ENCODE measurements at places on chromosomes 6 and 20. TPM values are rescaled to one million over a fixed set of nuclear protein-coding genes. Genes with fewer than 3 reads are reported as not detected.

Gene ZC3H12D
- polyA plus RNA-seq = 0.29 TPM

Gene DDO
- not detected for polyA plus RNA-seq

Gene OOEP
- not detected for polyA plus RNA-seq

Gene HSPA12B
- 1.2 TPM for polyA plus RNA-seq

DNA sequence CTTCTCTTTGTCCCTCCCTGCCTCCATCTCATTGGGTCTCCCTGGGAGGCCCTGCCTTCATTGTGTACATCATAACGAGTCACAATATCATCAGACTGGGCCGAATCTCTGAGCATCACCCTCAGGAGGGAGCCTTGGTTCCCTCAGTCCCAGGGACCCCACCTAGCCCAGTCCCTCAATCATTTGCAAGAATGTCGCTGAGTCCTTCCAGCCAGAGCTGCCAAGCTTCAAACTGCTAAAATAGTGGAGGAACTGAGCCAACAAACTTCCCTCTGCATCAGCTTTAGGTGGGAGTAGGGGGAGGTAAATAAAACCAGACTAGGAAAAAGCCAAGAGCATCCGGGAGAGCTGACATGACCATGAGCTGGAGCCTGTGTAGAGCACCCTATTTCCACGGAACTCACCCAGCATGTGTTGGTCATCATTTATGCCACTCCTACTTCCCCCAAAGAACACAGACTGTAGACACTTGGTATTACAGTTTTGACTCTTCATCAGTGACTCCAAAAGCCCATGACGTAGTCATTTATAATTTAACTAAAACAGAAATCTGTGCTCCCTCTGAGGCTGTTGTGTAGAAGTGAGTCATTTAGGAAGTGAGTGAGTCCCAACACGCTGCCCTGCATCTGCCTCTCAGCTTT is 28.8 kb upstream of the IL17A start:
- H3K27ac ChIP-seq = no peak overlapping the region
- H3K27me3 ChIP-seq = no peaks in the 10 kb centered on the region
- no peaks in the 10 kb centered on the region for H3K4me1 ChIP-seq
- H3K36me3 ChIP-seq = no peaks in the 10 kb centered on the region

- no peak overlapping the region for H3K4me3 ChIP-seq
- no peaks in the 10 kb centered on the region for H3K36me3 ChIP-seq
- H3K27me3 ChIP-seq = no peaks in the 10 kb centered on the region
- H3K27ac ChIP-seq = no peak overlapping the region
These were observed 53.3 kb upstream of the TMEM181 start for GRCh38 chr6:158506601-158507000.

DNA sequence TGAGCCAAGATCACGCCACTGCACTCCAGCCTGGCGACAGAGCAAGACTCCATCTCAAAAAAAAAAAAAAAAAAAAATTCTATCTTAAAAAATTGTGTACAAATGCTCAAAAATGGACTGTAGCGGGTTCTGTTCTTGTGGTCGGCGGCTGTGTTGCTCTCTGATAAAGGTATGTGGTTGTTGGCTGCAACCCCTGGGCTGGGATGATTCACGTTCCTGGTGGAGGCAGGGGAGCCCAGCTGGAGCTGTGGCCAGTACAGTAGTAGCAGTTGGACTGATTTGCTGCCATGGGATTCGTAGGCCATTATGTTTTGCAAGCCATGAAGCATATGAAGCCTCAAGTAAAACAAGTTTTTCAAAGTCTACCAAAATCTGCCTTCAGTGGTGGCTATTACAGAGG is 22.3 kb downstream of the MDN1 start:
- no peak overlapping the region for H3K27ac ChIP-seq
- H3K4me1 ChIP-seq = no peaks in the 10 kb centered on the region
- no peaks in the 10 kb centered on the region for H3K27me3 ChIP-seq
- H3K36me3 ChIP-seq = peaks cover 2% of the 10 kb centered on the region
- no peak overlapping the region for H3K4me3 ChIP-seq

- no peak overlapping the region for H3K27ac ChIP-seq
- H3K4me1 ChIP-seq = no peaks in the 10 kb centered on the region
- no peak for DNase-seq
- H3K36me3 ChIP-seq = peaks cover 17% of the 10 kb centered on the region
- H3K27me3 ChIP-seq = no peaks in the 10 kb centered on the region
These were observed 33.8 kb upstream of the MRPS10 start for GRCh38 chr6:42251500-42251899.

DNA sequence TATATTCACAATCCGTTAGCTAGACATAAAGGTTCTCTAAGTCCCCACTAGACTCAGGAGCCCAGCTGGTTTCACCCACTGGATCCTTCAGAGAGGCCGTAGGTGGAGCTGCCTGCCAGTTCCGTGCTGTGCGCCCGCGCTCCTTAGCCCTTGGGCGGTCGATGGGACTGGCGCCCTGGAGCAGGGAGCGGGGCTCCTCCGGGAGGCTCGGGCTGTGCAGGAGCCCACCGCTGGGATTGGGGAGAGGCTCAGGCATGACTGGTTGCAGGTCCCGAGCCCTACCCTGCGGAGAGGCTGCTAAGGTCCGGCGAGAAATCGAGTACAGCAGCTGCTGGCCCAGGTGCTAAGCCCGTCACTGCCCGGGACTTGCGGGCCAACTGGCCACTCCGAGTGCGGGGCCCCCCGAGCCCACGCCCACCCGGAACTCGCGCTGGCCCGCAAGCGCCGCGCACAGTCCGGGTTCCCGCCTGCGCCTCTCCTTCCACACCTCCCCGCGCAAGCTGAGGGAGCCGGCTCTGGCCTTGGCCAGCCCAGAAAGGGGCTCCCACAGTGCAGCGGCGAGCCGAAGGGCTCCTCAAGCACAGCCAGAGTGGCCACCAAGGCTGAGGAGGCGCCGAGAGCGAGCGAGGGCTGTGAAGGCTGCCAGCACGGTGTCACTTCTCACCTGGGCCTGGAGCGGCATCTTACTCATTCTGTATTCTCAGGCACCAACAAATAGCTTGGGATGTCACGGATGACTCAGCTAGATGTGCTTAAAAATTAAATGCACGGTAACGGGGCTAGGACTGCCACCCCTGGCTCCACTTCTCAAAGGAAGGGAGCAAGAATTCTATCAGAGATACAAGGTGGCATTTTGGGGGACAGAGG is 44.1 kb downstream of the IRF4 start:
- H3K27ac ChIP-seq = no peak overlapping the region
- H3K4me3 ChIP-seq = no peak overlapping the region
- no peak for DNase-seq
- H3K27me3 ChIP-seq = no peaks in the 10 kb centered on the region

GRCh38 chr6:15510536-15511247 is 152.1 kb downstream of the DTNBP1 start:
- H3K4me3 ChIP-seq = no peak overlapping the region
- H3K27me3 ChIP-seq = no peaks in the 10 kb centered on the region
- peaks cover 15% of the 10 kb centered on the region for H3K36me3 ChIP-seq
- no peak for DNase-seq

GRCh38 chr6:168962886-168963285 is 290.8 kb downstream of the THBS2 start:
- no peak for DNase-seq
- no peaks in the 10 kb centered on the region for H3K4me1 ChIP-seq
- no peak overlapping the region for H3K4me3 ChIP-seq
- H3K27ac ChIP-seq = no peak overlapping the region
- H3K27me3 ChIP-seq = no peaks in the 10 kb centered on the region

- no peaks in the 10 kb centered on the region for H3K36me3 ChIP-seq
- peaks cover 29% of the 10 kb centered on the region for H3K4me1 ChIP-seq
- no peaks in the 10 kb centered on the region for H3K27me3 ChIP-seq
- H3K27ac ChIP-seq = no peak overlapping the region
- no peak overlapping the region for H3K4me3 ChIP-seq
These were observed 5.9 kb upstream of the TUBB1 start for GRCh38 chr20:59013031-59013951.

DNA sequence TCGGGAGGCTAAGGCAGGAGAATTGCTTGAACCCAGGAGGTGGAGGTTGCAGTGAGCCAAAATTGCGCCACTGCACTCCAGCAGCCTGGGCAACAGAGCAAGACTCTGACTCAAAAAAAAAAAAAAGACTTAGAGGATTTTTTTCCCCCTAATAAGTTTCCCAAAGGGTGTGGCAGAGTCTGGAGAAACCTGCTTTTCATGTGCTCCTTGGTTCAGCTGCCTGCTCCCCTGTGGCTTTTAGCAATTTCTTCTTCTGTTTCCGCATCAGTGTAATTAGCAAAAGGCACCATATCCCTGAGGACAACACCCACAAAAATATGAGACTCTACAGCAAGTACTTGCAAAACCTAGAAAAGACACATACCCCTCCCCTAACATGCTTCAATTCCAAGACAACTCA is 28.6 kb upstream of the ZNF133 start:
- no peaks in the 10 kb centered on the region for H3K27me3 ChIP-seq
- no peaks in the 10 kb centered on the region for H3K36me3 ChIP-seq
- no peak overlapping the region for H3K4me3 ChIP-seq
- no peak for DNase-seq

DNA sequence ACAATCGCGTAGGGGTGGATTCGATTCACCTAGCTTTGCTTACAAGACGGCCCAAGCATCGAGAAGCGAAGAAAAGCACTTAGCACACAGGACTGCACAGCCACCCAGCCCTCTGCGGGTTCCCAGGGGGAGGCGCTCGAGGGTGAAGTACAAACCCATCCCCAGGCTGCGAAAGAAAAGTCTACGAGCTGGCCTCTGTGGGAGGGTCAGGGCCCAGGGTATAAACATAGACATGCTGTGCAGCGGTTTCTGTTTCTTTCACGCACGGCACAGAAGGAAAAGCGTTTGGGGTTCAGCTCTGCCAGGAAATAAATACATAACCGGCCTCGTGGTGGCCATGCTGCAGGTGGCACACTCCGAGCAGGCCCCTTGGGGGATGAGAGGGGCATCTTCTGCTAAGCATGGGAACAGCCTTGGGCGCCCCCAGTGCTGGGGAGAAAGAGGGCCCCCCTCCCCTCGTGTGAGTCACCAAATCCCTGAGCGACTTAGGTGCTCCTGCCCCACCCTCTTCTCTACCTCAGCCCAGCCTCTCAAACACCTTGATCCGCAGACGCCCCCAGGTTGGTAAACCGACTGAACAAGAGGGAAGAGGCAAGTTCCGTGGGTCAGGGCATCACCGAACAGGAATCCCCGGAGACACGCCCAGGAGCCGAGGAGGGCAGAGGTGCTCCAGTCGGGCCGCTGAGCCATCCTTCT is 91.6 kb upstream of the RIPOR2 start:
- H3K27ac ChIP-seq = no peak overlapping the region
- H3K36me3 ChIP-seq = no peaks in the 10 kb centered on the region
- H3K4me1 ChIP-seq = no peaks in the 10 kb centered on the region
- DNase-seq = no peak
- H3K4me3 ChIP-seq = no peak overlapping the region
- H3K27me3 ChIP-seq = no peaks in the 10 kb centered on the region

DNA sequence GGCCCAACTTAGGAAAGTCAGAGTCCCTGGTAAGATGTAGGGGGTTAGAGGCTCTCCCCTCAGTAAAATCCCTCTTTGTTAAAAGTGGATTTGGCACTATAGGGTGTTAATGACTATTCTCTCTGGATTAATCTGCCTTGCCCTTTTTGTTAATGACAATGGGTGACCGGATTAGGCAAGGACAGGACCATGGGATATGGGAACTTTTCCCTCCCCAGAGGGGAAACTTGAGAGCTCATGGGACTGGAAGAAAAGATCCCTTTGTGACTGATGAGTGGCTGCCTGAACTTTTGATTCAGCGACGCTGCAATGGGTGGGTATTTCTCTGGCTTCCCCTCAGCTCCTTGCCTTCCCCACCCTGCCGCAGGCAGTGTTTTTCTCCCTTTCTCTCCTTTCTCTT is 12.2 kb upstream of the TAAR9 start:
- H3K27ac ChIP-seq = no peak overlapping the region
- DNase-seq = no peak
- H3K4me1 ChIP-seq = no peaks in the 10 kb centered on the region
- H3K36me3 ChIP-seq = no peaks in the 10 kb centered on the region
- H3K27me3 ChIP-seq = no peaks in the 10 kb centered on the region

- H3K36me3 ChIP-seq = no peaks in the 10 kb centered on the region
- no peaks in the 10 kb centered on the region for H3K27me3 ChIP-seq
- no peaks in the 10 kb centered on the region for H3K4me1 ChIP-seq
- no peak overlapping the region for H3K4me3 ChIP-seq
- DNase-seq = peak; percentile 94
- H3K27ac ChIP-seq = no peak overlapping the region
These were observed 183.7 kb upstream of the JAG1 start for GRCh38 chr20:10857352-10858070.

- H3K27me3 ChIP-seq = no peaks in the 10 kb centered on the region
- DNase-seq = no peak
- no peak overlapping the region for H3K27ac ChIP-seq
- H3K4me1 ChIP-seq = no peaks in the 10 kb centered on the region
These were observed 18.0 kb downstream of the STX7 start for GRCh38 chr6:132494954-132495353.

DNA sequence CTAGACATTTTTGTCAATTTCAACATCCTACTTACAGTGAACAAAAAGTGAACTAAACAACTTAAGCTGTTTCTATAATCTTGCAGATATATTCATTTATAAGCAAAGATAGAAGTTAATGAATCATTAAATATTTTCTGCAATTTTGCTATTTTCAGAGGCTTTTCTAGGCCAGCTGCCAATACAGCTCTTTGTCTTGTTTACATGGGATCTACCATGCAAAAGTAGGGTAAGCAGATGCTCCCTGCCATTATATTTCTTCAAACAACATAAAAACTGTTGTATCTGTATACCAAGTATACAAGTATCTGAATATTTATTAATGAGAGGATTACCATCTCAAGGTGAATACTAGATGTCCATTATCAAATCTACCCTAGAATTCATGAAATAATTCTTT is 15.4 kb downstream of the PNISR start:
- H3K4me3 ChIP-seq = no peak overlapping the region
- peaks cover 77% of the 10 kb centered on the region for H3K36me3 ChIP-seq
- no peaks in the 10 kb centered on the region for H3K27me3 ChIP-seq
- no peak overlapping the region for H3K27ac ChIP-seq
- no peaks in the 10 kb centered on the region for H3K4me1 ChIP-seq
- no peak for DNase-seq

DNA sequence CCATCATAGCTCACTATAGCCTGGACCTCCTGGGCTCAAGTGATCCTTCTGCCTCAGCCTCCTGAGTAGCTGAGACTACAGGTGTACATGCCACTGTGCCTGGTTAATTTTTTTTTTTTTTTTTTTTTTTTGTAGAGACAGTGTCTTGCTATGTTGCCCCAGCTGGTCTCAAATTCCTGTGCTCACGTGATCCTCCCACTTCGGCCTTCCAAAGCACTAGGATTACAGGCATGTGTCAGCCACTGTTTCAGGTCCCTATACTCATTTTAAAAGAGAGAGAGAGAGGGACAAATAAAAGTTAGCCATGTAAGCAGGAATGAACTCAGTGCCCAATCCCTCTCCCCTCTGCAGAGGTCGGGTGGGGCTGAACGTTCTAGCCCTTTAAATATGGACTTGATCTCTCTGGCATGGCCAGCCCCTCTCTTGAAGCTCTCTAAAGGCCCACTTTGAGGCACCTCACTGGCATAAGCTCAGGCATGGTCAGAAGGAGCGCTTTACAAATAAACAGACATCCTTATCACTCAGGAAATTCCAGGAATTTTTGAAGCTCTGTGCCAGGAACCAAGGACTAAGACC is 9.0 kb upstream of the SERPINB1 start:
- H3K4me3 ChIP-seq = no peak overlapping the region
- H3K27ac ChIP-seq = no peak overlapping the region
- peak; percentile 86 for DNase-seq
